ENCODE measurements at places on chromosomes 3 and 15.

DNA sequence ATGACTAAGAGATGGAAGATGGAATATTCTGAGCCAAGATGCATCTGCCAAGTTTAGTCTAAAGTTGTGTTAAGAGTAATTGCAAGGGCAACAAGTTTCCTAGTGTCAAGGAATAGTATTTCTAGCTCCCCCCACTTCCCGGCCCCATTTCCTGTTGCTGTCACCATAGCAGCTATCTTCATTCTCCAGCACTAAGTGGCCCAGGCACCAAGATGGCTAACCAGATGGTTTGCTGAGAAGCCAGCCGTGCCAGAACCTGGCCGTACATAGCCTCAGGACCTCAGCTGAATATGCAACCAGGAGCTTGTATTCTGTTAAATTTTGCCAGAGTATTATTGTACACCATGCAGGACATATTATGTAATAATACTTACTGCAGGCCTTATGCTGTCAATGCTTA, 108.8 kb upstream of the UMPS start:
- H3K36me3 ChIP-seq: no peaks in the 10 kb centered on the region
- no peak for DNase-seq
- H3K27ac ChIP-seq: no peak overlapping the region
- H3K4me1 ChIP-seq: no peaks in the 10 kb centered on the region
- H3K4me3 ChIP-seq: no peak overlapping the region
- H3K27me3 ChIP-seq: no peaks in the 10 kb centered on the region

DNA sequence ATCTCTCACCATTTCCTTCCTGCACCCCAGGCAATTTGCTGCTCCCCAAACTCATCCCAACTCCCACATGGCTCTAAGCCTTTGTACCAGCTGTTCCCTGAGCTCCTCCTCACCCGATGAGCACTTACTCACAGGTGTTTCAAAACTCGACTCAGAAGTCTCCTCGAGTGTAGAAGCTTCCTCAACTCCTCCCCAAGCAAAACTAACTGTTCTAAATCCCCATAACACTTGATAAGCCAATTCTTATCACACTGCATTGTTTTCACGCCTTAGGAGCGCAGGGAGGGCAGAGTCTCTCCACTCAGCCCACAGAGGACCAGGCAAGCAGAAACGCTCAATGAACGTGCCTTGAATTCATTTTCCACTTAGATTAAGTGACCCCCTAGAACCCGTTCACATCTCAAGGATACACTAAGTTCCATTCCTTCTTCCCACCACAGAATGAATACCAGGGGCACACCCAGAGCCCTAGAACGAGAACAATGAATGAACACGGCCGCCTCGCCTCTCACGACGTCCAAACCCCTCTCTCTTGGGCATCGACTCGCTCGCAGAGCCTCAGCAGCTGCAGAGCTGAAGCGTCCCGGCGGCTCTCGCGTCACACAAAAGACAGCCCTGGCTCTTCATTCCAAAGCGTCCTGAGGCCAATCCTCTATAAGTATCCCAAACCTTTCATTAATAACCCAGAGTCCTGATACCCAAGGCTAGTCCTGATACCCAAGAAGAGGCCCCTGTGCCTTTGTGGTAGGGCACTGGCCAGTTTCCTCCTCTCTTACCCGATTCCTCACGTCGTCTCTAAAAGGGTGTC, 1.1 kb downstream of the RAF1 start:
- H3K4me1 ChIP-seq: peaks cover 13% of the 10 kb centered on the region
- H3K27ac ChIP-seq: peak overlapping the region; percentile 100
- H3K4me3 ChIP-seq: peak overlapping the region; percentile 97
- no peaks in the 10 kb centered on the region for H3K36me3 ChIP-seq

DNA sequence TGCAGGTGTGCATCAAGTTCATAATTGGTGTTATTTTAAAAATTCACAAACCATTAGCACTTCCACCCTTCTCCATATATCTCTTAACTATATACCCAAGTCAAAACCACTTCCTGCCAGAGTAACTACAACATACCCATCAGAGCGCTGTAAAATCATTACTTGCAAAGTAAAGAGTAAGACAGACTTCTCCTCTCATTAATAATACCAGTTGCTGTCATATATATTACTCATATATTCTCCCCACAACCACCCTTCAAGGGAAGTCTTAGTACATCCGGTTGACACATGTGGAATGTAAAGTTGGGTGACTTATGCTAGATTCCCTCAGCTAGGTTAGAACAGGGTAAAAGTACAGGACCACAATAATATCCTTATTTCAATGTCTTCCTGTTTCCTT, 5.6 kb downstream of the TERC start:
- H3K36me3 ChIP-seq: no peaks in the 10 kb centered on the region
- H3K27me3 ChIP-seq: no peaks in the 10 kb centered on the region
- H3K4me3 ChIP-seq: no peak overlapping the region

- H3K27ac ChIP-seq: no peak overlapping the region
- no peaks in the 10 kb centered on the region for H3K36me3 ChIP-seq
- no peak for DNase-seq
- no peaks in the 10 kb centered on the region for H3K27me3 ChIP-seq
- H3K4me3 ChIP-seq: no peak overlapping the region
Observed at GRCh38 chr3:172104471-172105072, 65.2 kb downstream of the FNDC3B start.

GRCh38 chr15:28002136-28002861, 96.8 kb downstream of the OCA2 start:
- no peaks in the 10 kb centered on the region for H3K36me3 ChIP-seq
- H3K4me3 ChIP-seq: no peak overlapping the region
- H3K4me1 ChIP-seq: no peaks in the 10 kb centered on the region
- no peak for DNase-seq
- H3K27ac ChIP-seq: no peak overlapping the region
- H3K27me3 ChIP-seq: no peaks in the 10 kb centered on the region

DNA sequence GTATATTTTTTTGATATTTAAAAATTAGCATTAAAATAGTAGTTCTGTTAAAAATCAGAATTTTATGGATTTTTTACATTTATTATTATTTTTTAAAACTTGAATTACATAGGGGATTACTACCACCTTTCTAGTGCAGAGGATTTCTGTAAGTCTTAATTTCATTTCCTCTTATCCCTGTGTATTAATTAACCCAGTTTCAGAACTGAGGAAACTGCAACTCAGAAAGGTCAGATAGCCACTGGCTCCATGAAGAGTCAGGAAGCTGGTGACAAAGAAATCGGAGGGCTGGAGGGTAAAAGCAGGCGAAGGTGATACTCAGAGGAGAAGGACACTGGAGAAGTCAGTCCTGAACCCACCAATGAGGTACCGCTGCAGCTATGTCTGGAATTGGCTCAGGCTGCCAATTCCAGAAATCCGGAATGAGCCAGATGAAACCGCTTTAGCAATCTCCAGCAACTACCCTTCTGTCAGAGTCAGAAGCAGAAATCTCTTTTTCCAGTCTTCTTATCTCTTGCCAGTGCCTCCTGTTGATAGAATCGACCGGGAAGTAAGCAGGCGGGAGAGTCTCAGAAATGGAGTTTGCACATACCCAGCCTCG, 308.5 kb downstream of the SV2B start:
- no peaks in the 10 kb centered on the region for H3K4me1 ChIP-seq
- H3K36me3 ChIP-seq: no peaks in the 10 kb centered on the region
- no peak for DNase-seq
- no peak overlapping the region for H3K27ac ChIP-seq
- peak overlapping the region; percentile 20 for H3K4me3 ChIP-seq
- no peaks in the 10 kb centered on the region for H3K27me3 ChIP-seq

DNA sequence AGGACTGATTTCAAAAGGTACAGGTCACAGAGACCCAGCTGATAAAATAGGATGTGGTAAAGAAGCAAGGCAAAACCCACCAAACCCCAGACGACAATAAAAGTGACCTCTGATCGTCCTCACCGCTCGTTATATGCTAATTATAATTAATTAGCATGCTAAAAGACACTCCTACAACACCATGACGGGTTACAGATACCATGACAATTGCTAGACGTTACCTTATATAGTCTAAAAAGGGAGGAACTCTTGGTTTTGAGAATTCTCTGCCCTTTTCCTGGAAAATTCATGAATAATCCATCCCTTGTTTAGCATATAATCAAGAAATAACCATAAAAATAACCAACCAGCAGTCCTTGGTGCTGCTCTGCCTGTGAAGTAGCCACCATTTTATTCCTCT, 74.7 kb upstream of the MB21D2 start:
- no peak overlapping the region for H3K4me3 ChIP-seq
- no peaks in the 10 kb centered on the region for H3K4me1 ChIP-seq
- no peak for DNase-seq

- H3K27ac ChIP-seq: no peak overlapping the region
- no peaks in the 10 kb centered on the region for H3K4me1 ChIP-seq
- no peak for DNase-seq
- no peaks in the 10 kb centered on the region for H3K36me3 ChIP-seq
- no peaks in the 10 kb centered on the region for H3K27me3 ChIP-seq
Observed at GRCh38 chr3:183123891-183124290, 24.6 kb upstream of the MCCC1 start.

- no peaks in the 10 kb centered on the region for H3K4me1 ChIP-seq
- H3K27ac ChIP-seq: no peak overlapping the region
- no peaks in the 10 kb centered on the region for H3K36me3 ChIP-seq
- H3K4me3 ChIP-seq: no peak overlapping the region
- H3K27me3 ChIP-seq: no peaks in the 10 kb centered on the region
Observed at GRCh38 chr3:112675349-112675748, 34.4 kb upstream of the CCDC80 start.

GRCh38 chr3:64691051-64691450, 3.3 kb upstream of the ADAMTS9 start:
- DNase-seq: no peak
- no peaks in the 10 kb centered on the region for H3K27me3 ChIP-seq
- H3K36me3 ChIP-seq: no peaks in the 10 kb centered on the region
- H3K4me3 ChIP-seq: no peak overlapping the region
